Hepatocyte (in vitro differentiated cells): ENCODE measurements at places on chromosomes 7 and 10.
A peak's percentile ranks its signal among the peaks of the same experiment; 100 is the strongest.

DNA sequence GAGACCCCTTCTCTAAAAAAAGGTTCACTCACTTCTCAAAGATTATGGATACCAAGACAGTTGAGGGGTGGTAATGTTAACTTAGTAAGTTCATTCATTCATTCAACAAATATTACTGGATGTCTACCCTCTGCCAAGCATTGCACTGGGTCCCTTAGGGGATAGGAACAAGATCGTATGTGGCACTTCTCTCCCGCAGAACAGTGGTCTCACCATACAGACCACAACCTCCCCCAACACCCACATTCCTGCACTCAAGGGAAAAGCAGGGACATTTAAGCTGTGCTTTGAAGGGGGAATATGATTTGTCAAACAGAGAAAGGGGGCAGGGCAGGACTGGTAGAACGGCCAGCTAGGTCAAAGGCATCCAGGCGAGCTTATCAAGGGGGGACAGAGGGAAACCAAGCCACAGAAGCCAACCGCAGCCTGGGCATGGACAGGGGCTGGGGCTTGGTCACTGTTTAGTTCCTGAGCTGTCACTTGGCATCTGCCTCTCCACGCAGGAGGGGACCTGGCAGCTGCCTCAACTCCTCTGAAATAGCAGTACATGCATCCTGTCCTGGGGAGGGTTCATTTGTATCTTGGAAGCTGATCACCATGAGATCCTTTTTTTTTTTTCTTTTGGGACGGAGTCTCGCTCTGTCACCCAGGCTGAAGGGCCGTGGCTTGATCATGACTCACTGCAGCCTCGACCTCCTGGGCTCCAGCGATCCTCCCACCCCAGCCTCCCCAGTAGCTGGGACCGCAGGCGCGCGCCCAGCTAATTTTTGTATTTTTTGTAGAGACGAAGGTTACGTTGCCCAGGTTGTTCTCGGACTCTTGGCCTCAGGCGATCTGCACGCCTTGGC lies 949 bp upstream of the CLIP2 start:
- no peak for DNase-seq

DNA sequence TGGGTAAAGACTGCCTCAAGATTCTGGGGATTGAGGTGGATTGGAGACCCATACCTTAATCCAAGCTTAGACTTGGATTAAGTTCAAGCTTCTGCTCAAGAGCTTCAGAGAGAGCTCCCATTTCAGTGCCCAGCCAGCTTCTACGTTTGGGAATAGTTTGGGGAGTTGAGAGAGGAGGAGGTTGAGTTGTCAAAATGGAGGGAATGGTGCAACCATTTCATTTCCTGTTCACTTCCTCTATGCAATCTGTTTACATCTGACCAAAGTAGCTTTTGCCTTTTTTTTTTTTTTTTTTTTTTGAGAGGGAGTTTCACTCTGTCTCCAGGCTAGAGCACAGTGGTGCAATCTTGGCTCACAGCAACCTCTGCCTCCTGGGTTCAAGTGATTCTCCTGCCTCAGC lies 65.8 kb downstream of the ENTPD1 start:
- DNase-seq: no peak

- DNase-seq: no peak
Measured at GRCh38 chr7:78607099-78607498, 808.5 kb downstream of the PHTF2 start.

DNA sequence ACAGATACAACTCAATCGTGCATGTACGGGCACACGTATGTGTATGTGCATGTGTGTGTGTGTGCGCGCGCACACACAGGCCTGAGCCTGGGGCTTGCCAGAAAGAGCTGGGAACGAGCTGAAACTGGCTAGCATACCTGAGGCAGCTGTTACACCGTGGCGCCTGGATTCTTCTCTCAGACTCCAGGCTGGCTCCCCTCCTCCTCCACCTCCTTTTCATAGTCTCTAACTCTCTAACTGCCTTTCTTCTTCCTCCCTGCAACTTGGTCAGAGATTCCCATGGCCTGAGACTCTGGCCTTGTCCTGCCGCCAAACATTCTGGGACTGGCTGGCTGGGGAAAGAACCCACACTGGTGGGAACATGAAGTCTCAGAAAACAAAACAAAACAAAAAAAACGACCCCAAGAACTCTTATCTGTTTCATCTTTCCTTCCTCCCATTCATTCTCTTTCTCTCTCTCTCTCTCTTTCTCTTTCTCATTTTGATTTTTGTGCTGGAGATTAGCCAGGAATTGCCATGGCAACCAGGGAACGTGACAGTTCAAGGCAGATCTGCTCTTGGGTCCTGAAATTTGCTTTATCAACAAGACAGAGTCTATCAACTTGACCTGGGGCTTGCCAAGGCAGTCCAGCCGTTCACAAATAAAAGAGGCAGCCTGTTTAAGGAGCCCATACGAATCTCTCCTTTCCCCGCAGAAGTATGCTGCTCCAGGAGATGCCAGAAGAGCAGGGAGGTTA lies 76.8 kb upstream of the SEM1 start:
- peak; percentile 26 for DNase-seq

DNA sequence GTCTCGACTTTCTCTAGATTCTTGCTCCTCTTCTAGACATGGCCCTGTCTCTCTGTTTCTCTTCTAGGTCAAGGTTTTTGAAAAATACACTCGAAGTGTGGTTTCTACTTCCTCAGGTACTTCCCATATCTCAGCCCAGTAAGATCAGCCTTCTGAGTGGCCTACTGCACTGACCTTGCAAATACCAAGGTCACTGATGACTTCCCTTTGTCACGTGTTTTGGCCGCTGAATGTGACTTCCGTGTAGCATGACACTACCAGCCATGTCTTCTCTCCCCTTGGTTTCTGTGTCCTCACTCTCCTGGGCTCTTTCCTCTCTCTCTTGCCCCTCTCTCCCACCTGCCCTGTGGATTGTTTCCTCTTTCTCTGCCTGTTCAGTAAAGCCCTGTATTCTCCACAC lies 7.9 kb upstream of the WIPF3 start:
- no peak for DNase-seq

GRCh38 chr7:157620616-157621015 lies 283.8 kb downstream of the DNAJB6 start:
- DNase-seq: no peak

DNA sequence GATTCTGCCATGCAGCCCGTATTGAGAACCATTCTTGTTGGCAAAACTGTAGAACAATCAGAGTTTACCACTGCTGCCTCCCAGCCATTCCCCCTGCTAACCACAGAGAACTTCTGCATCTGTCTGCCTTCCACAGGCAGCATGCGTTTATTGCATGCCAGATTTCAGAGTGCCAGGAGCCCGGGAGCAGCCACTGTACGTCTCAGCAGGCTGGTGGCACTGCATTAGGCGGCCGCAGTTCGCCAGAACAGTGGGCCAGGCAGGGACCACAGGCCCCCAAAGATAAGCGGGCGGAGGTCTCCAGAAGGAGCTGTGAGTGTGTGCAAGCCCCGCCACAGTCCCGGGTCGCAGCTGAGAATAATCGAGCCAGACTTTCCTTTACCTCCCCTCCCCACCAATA lies 31.8 kb downstream of the ZNF467 start:
- DNase-seq: no peak

DNA sequence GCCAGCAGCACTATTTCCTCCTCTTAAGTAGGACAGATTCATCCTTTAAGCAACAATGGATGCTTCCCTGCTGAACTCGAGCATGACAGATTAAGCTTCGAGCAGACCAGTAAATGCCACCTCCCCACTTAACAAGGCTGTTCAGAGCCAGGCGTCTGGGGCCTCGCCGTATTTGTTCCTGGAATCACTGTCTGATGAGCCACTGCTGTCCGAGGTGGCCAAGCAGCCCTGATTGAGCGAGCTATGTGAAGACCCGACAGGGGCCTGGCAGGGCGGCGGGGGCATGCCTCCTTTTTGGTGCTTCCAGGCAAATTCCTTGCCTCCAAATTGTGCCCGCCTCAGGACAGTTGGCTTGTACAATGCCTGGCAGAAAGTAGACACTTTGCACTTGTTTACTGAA lies 862.6 kb downstream of the NRG3 start:
- DNase-seq: no peak

DNA sequence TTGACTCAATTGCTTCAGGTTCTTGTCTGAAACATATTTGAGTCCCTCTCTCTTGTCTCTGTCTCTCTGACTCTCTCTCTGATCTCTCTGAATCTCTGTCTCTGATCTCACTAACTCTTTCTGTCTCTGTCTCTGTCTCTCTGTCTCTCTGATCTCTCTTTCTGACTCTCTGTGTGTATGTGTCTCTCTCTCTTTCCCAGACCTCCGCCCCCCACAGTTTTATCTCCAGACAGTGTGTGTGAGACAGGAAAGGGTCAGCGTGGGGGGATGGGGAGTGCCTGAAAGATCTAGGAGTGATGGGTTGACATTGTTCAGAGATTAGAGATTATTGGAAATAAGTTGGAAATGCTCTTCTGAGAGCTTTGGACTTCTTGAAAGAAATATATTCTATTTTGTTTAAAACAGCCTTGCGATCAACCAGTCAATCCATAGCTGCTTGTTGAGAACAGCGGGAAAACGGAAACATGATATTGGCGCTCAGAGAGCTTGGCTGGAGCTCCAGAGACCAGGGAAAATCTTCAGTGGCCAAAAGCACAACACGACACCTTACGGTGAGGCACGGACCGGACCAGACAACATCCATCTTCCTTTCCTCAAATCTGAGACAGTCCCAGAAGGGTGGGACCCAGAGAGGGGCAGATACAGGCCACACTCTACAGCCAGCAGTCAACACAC lies 35.5 kb downstream of the CALML3 start:
- no peak for DNase-seq

DNA sequence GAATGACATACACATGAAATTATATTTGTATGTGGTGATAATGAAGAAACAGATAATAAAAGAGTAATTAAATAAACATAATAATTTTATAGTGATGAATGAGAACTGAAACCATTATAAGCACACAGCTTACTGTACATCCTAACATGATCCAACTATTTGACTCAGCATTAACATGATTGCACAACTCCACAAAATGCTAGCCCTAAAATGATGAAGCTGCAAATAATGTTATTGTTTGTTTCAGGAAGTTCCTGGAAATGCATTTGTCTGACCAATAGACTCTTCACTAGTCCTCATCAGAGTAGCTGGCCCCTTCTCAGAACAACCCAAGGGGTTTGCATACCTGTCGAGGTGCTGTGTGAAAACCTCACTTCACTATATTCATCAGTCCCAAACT lies 115.5 kb downstream of the RTKN2 start:
- DNase-seq: no peak

DNA sequence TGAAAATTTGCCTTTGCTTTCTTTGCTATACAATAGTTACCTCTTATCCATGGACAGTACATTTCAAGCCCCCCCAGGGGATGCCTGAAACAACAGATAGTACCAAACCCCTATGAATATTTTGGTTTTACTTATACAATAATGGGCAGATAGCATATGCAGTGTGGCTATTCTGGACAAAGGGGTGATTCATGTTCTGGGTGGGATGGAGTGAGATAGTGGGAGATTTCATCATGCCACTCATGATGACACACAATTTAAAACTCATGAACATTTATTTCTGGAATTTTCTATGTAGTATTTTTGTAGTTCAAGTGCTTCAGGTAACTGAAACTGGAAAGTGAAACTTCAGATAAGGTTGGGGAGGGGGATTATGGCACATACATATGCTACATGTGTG lies 12.0 kb downstream of the STARD3NL start:
- DNase-seq: no peak

GRCh38 chr10:58555930-58556311 lies 43.2 kb downstream of the BICC1 start:
- no peak for DNase-seq

GRCh38 chr7:82975811-82976468 lies 186.7 kb downstream of the PCLO start:
- no peak for DNase-seq

DNA sequence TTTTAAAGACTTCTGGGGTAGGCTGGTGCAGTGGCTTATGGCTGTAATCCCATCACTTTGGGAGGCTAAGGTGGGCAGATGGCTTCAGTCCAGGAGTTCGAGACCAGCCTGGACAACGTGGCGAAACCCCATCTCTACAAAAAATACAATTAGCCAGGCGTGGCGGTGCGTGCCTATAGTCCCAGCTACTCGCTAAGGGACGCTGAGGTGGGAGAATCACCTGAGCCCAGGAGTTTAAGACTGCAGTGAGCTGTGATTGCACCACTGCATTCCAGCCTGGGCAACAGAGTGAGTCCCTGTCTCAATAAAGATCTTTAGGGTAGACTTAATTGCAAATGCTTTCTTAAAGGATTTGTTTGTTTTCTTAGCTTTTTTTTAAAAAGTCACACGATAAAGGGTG lies 29.3 kb downstream of the PTPN12 start:
- DNase-seq: no peak

- no peak for DNase-seq
Measured at GRCh38 chr7:101319401-101319800, 2.2 kb downstream of the IFT22 start.

DNA sequence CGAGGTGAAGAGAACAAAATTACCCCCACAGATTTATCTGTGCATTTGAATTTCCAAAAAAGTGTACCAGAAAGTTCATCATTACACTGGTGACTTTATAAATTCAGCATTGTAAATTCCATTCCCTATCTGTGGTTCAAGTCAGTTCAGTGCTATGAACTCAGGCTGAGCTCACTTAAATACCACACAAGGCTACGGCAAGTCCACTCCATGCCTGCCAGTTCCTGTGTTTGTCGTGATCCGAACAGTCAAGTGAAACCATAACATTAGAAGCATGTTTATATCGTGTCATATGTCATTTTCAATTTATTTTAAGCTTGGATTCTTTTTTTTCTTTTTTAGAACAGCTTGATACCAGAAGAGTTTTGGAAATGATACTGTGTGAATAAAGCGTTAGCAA lies 14.8 kb downstream of the MBL2 start:
- DNase-seq: no peak

GRCh38 chr10:51183783-51184182 lies 109.5 kb downstream of the PRKG1 start:
- no peak for DNase-seq

DNA sequence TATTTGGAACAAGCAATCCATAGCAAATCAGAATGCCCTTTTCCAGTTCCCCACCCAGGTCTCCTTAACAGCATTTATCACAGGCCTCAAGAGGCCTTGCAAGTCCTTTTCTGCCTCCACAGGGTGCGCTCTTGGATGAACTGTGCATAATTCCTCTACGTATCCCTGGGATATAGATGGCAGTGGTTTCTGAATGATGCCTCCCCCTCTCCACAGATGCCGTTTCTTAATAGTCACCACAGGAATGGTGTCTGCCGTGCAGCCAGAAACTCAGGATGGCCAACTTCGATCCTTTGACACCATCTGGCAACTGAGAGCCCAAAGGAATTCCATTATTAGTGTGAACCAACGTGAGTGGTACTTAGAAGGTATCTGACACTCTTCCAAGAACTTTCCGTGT lies 43.1 kb downstream of the JAZF1 start:
- DNase-seq: no peak

DNA sequence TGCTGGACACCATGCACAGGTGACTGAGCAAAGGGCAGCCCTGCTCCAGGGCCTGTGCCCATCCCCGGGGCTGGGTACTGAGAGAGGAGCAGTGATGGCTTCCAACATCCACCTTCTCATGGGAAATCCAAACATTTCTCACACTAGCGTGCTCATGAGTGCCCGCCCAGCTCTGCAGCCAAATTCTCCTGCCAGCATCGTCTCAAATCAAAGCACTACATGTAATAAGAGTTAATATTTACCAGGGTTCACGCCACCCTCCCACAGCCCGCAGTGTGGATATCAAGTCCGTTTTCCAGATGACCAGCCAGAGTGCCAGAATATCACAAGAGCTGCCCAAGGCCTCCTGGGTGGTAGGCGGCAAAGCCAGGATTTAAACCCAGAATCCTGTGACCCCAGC lies 12.1 kb downstream of the IL15RA start:
- DNase-seq: no peak

GRCh38 chr10:100838986-100839385 lies 73.8 kb upstream of the SLF2 start:
- DNase-seq: no peak

- no peak for DNase-seq
Measured at GRCh38 chr7:2065528-2065927, 167.2 kb downstream of the MAD1L1 start.
